ENCODE measurements at places on chromosomes 1 and 21.

GRCh38 chr1:201614262-201615015 is 75.5 kb downstream of the NAV1 start:
- DNase-seq = peak; percentile 52

- DNase-seq = no peak
Measured at GRCh38 chr1:27614625-27615344, 10.8 kb upstream of the AHDC1 start.

DNA sequence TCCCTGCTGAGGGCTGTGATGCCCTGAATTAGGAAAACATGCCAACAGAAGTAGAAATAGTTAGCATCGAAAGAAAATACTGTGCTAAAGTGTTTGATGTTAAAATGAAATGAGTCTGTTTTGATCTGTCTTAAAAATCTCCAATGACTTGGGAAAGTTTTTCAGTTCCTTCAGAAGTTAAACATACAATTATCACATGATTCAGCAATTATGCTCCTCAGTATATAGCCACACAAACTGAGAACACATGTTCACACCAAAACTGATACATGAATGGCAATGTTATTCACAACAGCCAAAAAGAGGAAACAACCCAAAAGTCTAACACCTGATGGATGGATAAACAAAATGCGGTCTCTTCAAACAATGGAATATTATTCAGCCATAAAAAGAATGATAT is 130.6 kb downstream of the PTPN14 start:
- no peak for DNase-seq

GRCh38 chr1:196063294-196063693 is 544.9 kb downstream of the KCNT2 start:
- peak; percentile 12 for DNase-seq

- DNase-seq = no peak
Measured at GRCh38 chr1:57089855-57090254, 124.0 kb upstream of the C8B start.

- peak; percentile 100 for DNase-seq
Measured at GRCh38 chr1:240190881-240191401, 99.3 kb downstream of the FMN2 start.

DNA sequence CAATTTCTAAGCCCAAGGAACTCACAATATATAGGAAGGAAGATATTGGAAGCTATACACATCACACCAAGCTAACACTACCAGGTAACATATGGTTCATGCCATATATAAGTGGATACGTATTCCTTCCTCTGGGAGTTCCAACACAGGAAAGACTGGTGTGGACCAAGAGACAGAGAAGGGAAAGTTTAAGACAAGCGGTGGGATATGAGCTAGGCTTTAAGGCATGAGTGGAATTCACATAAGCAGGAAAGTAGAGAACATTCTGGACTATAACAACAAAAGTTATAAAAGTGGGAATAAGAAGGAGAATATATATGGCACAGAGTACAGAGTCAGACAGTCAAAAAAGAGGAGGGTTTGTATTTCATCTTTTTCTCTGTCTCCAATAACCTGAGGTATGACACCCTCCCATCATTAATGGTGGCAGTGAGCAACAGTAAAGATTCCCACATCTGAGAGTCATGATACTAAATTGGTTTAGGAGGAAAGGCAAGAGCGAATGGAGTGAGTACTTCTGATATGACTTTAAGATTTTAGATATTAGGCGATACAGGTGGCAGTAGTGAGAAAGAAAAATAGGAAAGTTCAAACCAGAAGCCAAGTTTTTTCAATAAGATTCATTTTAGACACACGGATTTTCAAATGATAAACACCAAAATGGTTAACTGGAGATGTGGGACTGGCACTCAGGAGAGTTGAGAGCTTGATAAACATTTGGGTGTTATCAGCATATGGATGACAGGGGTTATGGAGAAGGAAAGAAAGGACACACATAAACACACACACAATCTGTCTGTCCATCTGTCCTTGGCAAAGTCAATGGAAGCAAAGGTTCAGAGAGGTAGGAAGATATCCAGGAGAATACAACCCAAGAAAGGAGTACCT is 87.4 kb upstream of the TTC39A start:
- DNase-seq = peak; percentile 52

DNA sequence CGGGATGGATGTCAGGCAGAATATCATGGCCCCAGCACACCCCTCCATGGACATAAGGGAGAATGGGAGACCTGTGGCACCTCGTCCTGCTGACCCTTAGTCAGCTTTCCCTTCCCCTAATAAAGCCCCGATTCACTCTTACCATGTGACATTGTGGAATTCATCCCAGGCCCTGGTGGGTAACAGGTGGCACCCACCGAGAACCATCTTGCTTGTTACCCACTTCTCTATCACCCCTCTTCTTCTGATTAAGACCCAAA is 32.9 kb downstream of the CSMD2 start:
- DNase-seq = no peak

GRCh38 chr1:89566761-89567174 is 42.1 kb downstream of the LRRC8B start:
- peak; percentile 58 for DNase-seq

- DNase-seq = no peak
Measured at GRCh38 chr21:45027241-45028196, 46.9 kb upstream of the ADARB1 start.

DNA sequence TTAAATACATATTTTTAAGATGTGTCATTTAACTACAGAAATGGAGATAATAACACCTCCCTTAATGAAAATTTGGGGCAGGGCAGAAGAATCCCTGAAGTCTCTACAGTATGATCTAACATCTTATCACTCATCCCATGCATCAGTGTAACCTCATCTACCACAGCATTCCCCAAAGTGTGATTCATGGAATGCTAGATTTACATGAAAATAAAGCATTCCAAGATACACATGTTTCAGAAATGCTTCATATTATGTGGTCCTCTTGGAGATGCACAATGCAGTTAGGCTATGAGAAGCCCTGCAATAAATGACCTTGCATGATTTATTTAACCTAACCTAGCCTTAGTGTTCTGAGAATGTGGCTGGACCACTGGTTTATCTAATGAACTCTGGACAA is 166.9 kb upstream of the SYT6 start:
- peak; percentile 99 for DNase-seq

DNA sequence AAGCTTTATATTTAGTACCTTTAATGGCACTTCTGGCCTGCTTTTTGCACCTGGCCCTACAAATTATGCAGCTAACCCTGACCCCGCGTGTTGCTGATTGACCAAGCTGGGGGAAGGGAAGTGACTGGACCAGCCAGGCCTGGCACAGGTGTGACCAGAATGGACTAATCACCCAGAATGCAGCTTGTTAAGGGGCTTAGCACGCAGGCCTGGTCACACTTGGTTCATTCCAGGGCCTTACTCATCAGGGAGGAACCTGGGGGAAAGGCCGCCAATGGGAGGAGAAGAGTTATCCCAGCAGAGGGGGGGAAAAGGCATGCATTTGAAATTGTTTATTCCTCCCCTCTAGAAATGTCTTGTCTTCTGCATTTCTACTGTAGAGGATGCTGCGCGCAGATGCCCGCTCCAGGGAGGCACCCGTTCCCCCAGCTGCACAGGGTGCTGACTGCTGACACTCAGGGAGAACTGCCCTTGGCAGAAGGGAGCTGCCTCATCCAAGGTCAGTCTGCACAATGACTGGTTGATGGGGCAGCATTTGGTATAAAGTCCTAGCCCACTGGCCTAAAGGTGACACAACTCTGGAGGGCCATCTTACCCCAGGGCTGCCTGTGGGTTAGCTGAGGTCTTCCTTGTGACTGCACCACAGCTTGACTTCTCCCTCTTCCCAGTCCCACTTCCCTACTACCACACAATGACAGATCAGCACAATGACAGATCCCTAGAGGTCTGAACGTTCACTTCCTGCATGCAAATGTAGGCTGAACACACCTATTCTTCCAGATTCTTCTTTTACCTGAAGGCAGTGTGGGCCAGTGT is 29.0 kb downstream of the DHCR24 start:
- peak; percentile 82 for DNase-seq

GRCh38 chr1:117312453-117313138 is 54.7 kb upstream of the MAN1A2 start:
- DNase-seq = peak; percentile 57

- DNase-seq = peak; percentile 13
Measured at GRCh38 chr1:241518476-241519307, 863 bp downstream of the FH start.

- DNase-seq = peak; percentile 92
Measured at GRCh38 chr1:245969283-245969682, 537.8 kb downstream of the SMYD3 start.

GRCh38 chr1:75126611-75127101 is 7.5 kb upstream of the LHX8 start:
- DNase-seq = no peak

- DNase-seq = no peak
Measured at GRCh38 chr1:12617901-12618660, at the start of gene DHRS3. Gene DHRS3, minus strand, starts transcription at chr1:12618210. Its CDS starts 862 bp downstream, at chr1:12617348.

DNA sequence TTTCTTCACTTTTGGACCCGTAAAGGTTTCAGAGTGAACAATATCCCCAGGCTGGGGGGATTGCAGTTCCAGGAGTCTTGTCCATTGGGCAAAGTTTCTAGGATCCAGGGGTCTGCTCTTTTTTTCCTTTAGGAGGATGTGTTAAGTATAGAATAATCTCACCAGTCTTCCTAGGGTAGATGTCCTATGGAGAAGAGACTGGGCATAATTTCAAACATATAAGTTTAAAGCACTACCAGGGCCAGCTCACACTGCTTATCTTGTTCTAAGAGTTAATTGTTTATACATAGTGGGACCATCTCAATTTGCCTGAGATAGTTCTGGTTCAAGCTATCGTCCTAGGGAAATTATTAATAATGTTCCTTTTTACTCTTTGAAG is 1.2 kb downstream of the CHI3L2 start:
- no peak for DNase-seq

DNA sequence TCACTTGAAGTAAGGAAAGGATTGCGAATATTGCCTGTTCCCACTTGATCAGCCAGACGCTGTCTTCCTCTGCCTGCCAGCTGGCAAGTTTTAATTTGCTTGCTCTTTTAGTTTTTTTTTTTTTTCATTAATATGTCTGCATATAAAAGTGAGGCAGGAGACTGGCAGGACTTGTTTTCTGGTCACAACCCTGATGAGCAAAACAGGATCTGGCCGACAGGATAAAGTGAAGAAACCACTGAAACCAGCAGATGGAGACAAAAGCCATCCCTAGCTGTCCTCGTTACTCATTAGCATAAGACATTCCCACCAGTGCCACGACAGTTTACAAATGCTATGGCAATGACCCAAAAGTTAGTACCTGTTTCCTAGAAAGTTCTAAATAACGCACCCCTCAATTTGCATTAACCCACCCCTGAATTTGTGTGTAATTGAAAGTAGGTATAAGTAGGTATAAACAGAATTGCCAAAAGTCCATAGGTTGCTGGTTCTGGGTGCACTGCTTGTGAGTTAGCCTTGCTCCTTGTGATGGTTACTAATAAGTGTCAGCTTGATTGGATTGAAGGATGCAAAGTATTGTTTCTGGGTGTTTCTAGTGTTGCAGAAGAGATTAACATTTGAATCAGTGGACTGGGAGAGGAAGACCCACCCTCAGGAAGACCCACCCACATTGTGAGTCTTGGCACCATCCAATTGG is 60.8 kb downstream of the ZNF684 start:
- peak; percentile 35 for DNase-seq

DNA sequence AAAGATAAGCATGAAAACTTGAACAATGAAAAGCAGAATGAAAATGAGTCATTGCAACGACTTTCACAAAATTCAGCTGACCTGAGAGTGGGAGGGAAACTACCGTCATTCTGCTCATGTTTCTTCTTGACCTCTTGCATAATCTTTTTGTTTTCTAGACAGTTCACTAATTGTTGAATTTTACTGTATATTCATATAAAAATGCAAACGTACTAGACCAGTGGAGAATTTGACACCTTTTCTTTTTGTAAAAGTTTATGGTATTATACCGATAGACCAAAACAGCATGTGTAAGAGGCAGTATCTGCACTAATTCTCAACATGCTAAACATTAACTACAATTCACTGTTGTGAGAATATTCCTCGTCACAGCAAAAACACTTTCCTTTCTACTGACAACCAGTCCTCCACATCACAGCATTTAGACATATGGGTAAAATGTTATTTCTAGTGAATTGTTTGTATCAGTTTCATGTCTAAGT is 137.8 kb downstream of the GREM2 start:
- peak; percentile 65 for DNase-seq

DNA sequence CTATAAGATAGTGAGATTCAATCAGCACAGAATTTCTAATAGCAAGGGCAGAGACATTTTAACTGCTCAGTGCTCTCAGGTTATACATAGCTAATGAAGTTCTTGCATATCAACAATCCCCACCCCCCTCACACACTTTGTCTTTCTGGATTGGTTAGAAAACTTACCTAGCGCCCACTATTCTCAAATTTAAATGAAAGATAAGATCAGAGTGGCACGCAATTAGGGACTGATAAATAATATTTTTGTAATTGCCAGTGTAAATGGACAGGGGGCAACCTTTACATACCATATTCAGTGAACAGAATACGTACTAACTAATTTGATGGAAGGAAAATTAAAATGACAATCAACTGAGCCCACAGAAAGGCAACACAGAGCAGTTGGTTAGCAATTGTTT is 11.7 kb downstream of the SELL start:
- no peak for DNase-seq

GRCh38 chr1:41006942-41007865 is 14.3 kb downstream of the SLFNL1 start:
- DNase-seq = peak; percentile 14

- peak; percentile 59 for DNase-seq
Measured at GRCh38 chr1:243325305-243325890, 69.6 kb downstream of the SDCCAG8 start.

DNA sequence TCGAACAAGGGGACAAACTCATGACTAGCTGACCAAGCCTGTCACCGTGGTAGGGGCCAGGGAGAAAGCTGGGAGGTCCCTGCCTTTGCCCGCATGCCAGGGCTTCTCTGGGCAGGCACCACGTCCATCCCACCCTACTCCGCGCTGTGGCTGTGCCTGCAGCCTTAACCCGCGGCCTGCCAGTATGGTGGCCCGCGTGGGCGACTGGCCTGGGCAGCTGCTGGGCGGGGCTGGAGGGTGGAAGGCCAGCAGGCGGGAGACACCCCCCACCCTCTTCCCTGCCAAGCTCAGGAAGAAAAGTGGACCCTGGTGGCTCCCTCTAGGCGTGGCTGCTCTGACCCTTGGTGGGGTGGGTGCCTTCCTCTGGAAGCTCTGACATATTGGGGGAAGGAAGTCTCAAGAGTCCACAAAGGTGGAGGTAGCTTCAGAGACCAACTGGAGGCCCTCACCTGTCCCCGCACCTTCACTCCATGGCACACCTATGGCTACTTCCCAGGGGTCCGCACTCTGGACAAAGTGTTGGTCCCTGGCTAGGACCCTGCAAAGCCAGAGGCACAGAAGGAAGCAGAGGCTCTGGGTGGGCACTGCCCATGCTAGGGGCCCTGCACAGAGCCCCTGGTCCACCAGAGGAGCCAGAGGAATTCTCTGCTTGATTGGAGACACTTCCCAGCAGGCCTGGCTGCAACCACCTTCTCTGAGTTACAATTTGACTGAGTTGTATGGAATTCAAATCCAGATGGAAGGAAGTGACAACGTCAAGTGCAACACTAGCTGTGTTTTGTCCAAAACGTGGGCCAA is 3.3 kb upstream of the SKI start:
- no peak for DNase-seq

Data from LHCN-M2 (cell line).